NCI-H774 (cell line): ENCODE measurements at places on chromosomes 1 and 21.

DNA sequence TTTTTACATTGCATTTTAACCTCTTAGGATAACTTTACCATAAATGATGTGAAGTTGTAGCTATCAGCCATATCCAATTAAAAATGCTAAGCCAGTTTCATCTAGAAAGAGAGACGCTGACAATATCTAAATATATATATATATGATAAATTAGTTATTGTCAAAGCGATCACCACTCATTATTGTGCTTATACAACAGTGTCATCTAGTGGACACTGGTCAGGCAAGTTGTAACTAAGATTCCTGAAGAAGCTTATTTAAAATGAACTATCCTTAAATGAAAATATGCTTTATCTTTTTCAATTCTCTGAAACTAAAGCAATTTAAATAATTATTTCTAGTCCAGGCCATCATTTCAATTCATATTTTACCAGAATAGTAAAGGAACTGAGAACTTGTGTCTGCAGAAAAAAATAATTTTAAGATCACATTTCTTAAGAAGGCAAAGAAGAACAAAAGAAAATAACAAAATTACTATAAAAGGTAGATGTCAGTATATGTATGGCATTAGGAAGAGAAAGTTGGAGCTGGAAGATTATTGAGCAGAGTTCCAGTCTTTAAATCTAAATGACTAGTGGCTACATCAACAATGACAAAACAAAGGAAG is 193.3 kb upstream of the SNX7 start:
- DNase-seq: peak; percentile 42

- no peak for DNase-seq
These were observed 8.5 kb downstream of the NUAK2 start for GRCh38 chr1:205312866-205313562.

DNA sequence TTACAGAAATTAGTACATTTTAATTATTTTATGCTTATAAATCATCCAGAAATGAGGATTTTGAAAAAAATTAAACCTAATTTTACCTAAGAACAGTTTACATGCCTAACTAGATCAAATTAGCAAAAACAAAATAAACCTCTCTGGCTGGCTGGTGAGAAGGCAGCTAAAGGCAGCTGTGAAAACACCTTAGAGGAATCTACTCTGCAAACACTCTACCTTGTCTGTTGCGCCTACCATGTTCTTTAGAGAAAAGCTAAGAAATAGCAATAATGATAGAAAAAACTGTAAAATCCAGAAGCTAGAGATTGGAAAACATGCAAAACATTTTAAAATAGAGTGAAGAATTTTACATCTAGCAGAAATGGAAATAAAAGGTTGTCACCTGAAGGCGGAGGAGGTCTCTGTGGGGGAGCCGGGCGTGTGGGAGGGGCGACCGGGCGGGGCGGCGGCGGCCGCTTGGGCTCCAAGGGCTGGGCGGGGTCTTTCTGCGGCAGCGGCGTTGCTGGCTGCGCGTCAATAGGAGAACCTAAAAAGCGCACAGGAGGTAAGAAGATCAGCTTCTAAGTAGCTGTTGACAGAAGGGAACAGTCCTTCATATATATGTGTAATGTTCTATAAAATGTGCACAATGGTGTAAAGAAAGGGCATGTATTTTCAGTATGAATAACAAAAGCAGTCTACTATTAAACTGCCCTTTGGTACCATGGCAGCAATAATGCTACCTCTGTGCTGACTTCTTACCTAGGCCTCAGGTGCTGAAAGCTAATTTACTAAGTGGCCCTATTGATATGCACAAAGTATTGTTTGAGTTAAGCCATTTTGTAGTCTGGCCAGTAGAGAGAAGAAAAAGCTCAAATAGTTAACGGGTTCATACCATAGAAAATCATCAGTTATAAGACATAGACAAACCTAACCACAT is 33.3 kb upstream of the CFAP298 start:
- no peak for DNase-seq

- no peak for DNase-seq
These were observed 30.3 kb downstream of the TEX35 start for GRCh38 chr1:178543290-178543607.

- DNase-seq: no peak
These were observed 69.2 kb downstream of the RUNX3 start for GRCh38 chr1:24860841-24861240.

- no peak for DNase-seq
These were observed 4.5 kb downstream of the TRMT1L start for GRCh38 chr1:185152187-185152767.

DNA sequence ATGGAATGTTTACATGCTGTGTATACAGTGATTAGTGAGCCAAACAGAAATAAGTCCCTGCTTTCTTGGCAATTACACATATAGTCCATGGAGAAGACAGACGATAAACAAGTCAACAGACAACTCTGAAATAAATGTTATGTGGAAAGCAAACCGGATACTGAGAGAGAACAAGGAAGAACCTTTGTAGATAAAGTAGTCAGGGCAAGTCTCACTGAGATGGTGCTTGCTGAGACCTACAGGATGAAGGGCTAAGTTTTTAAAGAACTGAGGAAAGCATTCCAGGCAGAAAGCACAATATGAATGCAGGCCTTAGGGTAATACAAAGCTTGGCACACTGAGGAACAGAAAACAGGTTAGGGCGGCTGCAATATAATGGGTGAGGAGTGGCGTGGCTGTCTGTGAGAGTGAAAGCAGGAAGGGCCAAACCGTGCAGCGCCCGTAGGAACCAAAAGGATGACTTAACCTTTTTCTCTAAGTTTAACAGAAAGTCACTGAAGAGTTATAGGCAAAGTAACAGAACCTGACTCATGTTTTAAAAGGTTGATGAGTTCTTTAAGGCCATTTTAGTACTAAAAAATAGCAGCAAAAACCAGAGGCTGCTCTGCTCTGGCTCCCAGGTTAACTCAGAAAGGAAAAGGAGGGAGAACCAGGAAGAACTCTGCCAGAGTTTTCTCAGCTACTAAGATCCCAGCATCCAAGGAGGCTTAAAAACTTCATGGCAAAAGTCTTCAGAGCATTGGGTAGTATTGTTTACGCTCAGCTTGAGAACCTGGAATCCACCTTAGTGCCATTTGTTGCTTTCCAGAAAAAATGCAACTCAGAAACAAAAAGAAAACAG is 8.7 kb upstream of the TTF2 start:
- DNase-seq: no peak

DNA sequence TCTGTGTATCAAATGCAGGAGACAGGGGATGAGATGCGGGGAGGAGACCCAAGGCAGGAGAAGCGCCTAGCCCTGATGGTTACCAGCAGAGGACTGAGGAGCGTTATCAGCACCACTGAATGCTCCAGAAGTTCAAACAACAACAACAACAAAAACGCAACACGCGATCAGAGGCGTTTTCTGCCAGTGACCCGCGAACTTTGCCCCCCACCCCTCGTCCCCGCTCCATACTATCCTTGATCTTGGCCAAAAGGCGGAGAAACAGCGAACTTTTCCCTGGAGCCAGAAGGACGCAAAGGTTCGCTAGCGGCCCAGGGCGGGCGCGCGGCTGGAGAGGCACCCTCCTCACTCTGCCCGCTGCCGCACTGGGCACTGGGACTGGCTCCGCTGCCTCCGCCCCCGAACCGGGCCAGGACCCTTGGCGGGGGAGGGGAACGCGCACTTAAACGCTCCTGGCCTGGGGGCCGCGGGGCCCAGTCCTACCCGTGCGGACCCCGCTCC is 699 bp downstream of the ECHDC2 start:
- no peak for DNase-seq

DNA sequence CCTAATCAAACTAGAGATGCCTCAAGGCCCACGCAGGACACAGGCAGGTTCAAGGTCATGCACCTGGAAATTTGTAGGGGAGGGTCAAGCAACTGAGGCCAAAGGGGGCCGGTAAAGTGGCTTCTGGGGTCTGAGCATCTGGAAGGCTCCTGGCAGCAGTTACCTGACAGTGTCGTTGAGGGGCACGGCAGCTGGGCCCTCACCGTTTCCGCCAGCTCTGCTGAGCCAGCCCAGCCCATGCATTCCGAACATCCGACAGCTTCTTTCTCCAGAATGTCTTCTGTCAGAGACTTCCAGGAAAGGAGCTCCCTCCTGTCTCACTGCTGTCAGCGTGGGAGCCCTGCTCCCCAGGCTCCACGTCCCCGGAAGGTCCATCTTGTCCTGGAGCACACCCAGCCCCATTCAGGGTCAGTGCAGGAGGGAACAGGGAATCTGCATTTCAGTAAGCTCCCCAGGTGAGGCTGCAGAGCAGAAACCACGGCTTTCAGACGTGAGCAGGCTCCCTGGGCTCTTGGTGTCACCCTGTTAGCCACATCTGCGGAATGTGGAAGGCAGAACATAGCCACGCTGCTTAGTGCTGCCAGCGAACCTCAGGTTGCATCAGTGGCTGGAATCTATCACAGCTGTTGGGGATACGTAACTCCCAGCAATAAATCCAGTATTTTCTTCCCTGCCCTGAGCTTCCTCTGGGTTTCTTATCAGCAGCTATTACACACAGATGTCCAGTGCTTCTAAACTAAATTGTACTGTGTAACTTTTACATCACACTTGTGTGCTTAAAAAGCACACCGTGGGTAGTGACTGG is 36.3 kb upstream of the FAM3B start:
- no peak for DNase-seq

- DNase-seq: no peak
These were observed 9.1 kb downstream of the CFAP74 start for GRCh38 chr1:1994536-1994935.

- no peak for DNase-seq
These were observed 78.9 kb upstream of the SLC45A1 start for GRCh38 chr1:8239039-8239305.

DNA sequence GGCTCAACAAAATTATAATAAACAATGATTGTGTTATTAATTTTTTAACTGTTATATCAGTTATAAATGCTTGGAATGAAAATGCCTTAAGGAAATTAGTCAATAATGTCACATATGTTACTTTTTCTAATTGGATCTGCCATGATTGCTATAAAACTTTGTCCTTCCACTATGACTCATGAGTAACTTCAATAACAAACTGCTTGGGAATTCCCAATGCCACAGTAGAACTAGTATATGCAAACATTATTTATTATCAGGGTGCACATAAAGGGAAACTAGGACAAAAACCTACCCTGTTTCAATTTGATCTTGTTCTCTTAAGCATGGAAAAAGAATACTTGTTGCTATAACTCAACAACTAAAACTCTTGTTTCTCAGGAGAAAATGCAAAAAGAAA is 59.1 kb upstream of the PDC start:
- no peak for DNase-seq

- DNase-seq: no peak
These were observed 180.5 kb downstream of the TGFB2 start for GRCh38 chr1:218525451-218526197.

- DNase-seq: no peak
These were observed 66.9 kb upstream of the APOBEC4 start for GRCh38 chr1:183720028-183720427.

- DNase-seq: no peak
These were observed 26.4 kb downstream of the MYOM3 start for GRCh38 chr1:24085546-24085945.
